Endothelial cell of umbilical vein (primary cell): ENCODE measurements at places on chromosomes 2 and 18.

- no peak for DNase-seq
Measured at GRCh38 chr2:241952816-241953215, 83.3 kb downstream of the RTP5 start.

- no peak for DNase-seq
Measured at GRCh38 chr2:69693775-69694450, 48.0 kb upstream of the ANXA4 start.

DNA sequence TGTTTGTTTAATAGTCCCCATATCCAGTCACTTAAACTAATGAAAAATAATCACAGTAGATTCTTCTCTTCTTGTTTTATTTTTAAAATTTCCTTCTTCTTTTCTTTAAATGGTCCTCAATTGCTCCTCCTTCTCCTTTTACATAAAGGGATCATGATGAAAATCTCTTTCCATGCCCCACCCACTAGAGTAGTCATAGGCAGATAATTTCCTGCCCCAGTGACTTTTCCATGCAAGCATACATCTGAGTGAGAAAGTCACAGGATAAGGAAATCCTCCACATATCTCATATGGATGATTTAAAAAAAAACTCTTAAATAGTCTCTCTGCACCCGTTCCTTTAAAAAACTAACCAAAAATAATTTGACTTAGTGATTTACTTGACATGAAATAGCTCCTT is 552.3 kb upstream of the SETBP1 start:
- peak; percentile 72 for DNase-seq

GRCh38 chr18:79558196-79558932 is 121.2 kb upstream of the CTDP1 start:
- no peak for DNase-seq

DNA sequence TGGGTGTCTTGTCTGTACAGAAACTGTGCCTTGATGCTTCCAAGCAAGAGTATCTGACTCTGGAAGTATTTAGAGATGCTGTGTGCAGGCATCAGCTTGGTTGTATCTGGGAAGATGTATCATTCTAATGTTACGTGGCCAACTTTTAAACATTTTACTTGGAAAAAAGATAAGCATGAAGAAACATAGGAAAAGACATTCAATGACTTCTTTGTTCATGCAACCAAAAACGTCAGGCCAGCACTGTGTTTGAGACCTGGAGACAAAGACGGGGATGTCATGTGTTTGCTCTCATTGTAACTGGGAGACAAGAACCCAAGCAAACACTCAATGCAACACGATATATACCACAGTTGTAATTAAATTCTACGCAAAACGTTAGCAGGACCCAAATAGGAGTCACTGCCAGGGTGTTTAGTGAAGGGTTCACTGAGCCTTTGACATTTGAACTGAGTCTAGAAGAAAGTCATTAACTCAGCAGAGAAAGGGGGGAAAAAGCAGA is 8.9 kb upstream of the SESTD1 start:
- no peak for DNase-seq

GRCh38 chr18:2192562-2192961 is 378.7 kb downstream of the METTL4 start:
- DNase-seq: no peak

- DNase-seq: peak; percentile 33
Measured at GRCh38 chr18:57649556-57650500, 28.2 kb upstream of the NARS1 start.

DNA sequence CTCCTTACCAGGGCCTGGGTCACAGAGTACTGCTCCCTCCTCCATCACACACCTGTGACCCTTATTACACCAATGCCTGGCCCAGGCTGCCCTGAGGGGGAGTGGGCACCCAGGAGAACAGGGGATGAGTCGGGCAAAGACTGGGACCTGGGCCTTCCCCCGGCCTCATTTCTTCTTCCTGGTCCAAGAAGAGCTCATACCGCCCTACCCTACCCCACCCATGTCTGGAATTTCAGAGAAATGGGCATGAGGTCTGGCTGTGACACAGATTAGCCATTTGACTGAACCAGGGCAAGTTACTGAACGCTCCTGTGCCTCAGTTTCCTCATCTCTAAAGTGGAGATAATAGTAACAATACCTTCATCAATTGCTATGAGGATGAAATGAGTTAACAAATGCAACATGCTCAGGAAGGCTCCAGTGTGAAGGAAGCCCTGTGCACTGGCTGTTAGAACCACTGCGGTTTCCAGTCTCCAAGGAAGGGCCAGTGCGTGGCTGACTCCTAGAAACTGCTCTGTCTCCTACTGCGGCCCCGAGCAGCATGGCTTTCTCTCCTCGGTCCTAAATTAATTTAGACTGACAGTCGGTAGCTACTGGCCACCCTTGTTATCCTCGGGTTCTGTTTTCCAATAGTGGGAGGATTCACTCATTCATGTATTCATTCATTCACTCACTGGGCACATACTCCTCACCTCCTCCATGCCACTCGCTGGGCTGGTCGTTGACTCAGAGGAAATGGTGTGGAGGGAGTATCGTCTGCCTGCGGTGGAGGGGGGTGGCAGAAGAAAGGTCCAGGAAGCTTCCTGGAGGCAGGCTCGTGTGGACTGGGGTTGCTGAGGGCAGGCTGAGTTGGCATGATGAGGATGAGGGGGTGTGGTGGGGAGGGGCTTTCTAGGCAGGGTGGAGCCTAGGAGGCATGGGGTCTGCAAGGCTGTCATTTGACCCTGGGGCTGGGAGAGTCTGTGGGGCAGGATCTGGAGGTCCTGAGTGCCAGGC is 175.6 kb downstream of the GLI2 start:
- DNase-seq: no peak

GRCh38 chr2:172213116-172213860 is 110.6 kb upstream of the DLX2 start:
- DNase-seq: no peak

- DNase-seq: peak; percentile 13
Measured at GRCh38 chr2:210553373-210553772, 3.0 kb upstream of the CPS1 start.

- DNase-seq: no peak
Measured at GRCh38 chr2:31079665-31080064, 58.6 kb downstream of the GALNT14 start.
